ENCODE measurements at places on chromosomes 2 and 18.

DNA sequence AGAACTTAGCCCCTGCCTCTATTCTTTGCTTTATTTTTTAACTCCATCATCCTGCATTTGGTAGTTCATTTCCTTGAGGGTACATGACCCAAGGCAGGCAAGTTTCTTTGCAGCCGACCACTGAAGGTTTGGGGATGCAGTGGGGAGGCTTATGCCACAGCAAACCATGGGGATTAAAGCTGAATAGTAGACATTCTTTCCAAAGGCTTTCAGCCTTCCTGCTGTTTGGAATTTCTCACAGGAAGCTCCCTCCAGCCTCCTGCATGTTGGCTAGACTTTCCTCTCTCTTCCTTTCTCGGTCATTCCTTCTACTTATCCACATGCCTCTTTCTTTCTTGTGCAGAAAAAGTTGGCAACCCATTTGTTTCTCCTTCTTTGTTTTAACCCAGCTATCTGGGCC lies 77.3 kb downstream of the SOCS6 start:
- no peak for DNase-seq

- no peak for DNase-seq
Observed at GRCh38 chr2:157747695-157748370, 119.2 kb upstream of the ACVR1C start.

GRCh38 chr2:7619203-7619970 lies 702.2 kb downstream of the RNF144A start:
- DNase-seq, result no peak

DNA sequence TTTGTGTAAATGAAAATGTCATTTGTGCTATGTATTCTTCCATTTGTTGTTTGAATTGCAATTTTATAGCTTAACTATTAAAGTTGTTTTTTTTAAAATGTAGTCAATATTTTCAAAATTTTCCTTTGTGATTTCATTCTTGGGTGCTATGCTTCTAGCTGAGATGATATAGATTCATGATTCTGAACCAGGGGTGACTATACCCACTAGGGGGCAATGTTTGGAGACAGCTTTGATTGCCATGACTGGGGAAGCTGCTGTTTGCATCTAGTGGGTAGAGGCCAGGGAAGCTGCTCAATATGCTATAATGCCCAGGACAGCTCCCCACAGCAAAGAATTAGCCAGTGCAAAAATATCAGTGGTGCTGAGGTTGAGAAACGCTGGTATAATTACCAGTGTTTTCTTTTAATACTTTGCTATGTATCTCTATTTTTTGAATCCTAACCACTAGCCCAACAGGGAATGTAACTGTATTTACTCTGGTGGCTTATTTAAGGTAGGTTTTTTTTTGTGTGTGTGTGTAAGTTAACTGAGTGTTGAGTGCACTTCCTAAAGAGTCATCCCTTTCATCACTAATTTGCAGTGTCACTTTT lies 99.7 kb downstream of the MEP1B start:
- no peak for DNase-seq

GRCh38 chr2:135255208-135255607 lies 203.1 kb downstream of the RAB3GAP1 start:
- no peak for DNase-seq

DNA sequence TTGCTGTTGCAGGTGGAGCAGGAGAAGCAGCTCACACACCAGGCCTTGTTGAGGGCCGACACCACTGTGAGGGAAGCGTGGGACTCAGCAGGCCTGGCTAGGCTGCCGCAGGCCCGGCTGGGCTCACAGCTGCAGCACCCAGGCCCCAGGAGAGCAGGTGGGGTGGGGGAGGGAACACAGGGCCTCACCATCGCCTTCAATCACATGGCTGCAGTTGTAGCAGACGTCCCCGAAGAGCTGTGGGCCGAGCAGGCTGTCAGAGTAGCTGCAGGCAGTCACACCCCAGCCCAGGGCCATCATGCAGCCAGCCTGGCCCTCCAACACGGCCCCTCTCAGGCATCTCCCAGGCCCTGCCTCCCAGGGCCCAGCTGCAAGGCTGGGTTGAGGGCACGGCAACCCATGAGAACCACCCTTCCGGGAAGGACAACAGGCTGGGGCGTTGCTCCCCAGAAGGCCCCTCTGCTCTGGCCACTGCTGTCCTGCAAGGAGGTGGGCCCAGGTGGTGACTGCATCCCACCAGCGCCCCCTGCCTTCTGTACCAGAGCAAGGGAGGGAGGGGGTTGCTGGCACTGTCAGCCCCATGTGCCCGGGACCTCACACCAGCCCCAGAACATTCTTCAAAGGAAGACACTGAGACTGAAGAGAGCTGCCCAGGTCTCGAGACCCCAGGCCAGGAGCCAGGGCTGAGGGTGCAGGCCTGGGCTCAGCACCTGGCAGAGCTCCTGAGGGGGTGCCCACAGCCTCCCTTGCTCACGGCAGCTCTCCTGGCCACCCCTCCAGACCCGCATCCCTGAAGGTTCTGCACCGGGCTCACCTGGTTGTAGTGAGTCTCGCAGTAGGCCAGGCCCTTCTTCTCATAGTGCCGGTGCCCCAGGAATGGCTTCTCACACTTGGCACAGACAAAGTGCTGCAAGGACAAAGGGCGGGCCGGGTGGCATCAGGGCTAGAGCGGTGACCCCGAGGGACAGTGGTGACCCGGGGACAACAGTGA lies 5.6 kb upstream of the GPR17 start:
- DNase-seq, result no peak

DNA sequence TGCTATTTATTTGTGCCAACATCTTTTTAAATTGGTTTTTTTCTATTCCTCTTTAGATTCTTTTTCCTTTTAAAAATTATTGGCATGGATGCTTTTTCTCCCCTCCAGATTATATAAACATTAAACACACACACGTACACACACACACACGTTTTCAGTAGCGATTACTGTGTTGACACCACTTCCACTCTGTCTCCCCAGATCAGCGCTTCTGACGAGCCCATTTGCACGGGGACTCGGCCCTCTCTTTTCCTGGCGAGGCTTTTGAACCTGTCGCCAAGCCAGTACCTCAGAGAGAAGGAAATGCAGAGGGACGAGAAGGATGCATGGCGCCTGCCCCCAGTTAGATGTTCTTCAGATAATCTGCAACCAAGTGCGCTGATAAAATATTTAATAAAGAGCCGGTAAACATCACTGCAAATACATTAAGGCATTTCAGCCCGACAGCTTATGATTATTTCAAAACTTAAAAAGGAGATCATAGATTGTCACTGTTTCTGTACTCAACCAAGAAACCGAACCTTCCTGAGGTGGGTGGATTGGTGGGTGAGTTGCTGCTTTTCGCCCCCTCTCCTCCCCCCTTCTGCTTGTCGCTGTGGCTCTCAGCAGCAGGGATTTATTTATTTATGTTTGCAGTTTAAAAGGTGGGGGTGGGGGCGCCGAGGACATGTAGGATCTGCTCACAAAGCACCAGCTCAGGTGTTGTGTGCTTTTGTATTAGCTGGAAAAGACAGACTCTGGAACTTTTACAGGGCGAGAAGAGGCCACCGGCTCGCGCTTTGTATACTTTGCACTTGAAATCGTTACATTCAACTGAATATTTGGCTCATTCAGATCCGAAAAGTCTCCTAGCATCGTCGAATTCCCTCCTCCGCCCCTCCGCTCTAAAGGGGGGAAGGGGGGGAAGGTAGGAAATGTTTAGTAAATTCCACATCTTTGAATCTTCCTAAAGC lies 787 bp upstream of the TBR1 start:
- no peak for DNase-seq

DNA sequence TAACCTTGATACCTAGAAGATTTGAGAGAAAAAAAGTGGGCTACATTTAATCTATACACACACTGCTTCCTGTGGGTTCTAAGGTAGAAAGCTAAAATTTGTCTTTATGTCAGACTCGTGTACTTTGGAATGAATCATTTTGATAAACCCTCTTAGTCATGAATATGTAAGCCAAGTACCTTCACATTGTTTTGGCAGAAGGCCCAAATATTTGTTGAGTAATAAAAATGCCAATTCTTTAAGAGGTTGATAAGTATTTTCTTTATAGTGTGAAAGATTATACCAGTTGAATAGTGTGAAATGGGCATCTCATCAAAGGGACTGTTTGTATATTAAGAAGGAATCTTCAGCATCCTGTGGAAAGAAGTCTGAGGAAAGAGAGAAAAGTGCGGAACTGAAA lies 1464.7 kb upstream of the ZEB2 start:
- no peak for DNase-seq
